ENCODE measurements at places on chromosomes 7 and 10. TPM values are rescaled to one million over a fixed set of nuclear protein-coding genes. Genes with fewer than 3 reads are reported as not detected.

- no peak for DNase-seq
These were observed 256.8 kb downstream of the ELFN1 start for GRCh38 chr7:1926908-1927306.

GRCh38 chr7:139647814-139648390 is 124.4 kb downstream of the CLEC2L start:
- no peak for DNase-seq

- DNase-seq = no peak
These were observed 20.4 kb upstream of the HIPK2 start for GRCh38 chr7:139798221-139798620.

DNA sequence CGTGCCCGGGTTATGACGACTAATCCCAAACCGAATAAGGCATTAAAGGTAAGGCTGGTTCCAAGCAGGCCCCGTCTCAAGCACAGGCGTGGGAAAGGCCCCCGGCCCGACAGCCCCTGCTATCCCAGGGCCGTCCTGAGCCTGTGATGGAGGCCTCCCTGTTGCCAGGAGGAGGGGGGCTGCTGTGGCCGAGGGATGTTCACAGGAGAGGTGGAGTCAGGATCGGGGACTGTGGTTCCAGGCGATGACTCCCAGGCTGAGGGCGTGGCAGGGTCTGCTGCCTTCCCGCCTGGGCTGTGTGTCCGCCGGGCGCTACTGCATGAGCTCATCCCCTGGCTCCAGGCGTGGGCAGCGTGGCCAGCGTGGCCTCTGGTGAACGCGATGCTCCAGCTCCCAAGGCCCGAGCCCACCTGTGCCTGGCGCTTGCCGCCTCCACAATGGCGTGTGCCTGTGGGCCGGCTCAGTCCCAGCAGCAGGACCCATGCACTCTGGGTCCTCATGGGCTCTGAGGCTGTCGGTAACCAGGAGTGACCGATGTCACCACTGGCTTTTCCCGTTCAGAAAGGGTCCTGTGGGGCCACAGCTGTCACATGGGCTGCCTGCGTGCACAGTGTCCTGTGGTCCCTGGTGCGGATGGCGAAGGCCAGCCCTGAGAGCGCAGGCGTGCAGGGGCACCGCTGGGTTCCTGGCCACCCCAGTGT is 8.8 kb downstream of the MAFK start:
- DNase-seq = peak; percentile 35

GRCh38 chr10:91591797-91592174 is 41.1 kb downstream of the PPP1R3C start:
- no peak for DNase-seq

- peak; percentile 48 for DNase-seq
These were observed 41.2 kb downstream of the TNRC18 start for GRCh38 chr7:5382281-5382892.

GRCh38 chr7:116478834-116479233 is 20.7 kb upstream of the CAV2 start:
- no peak for DNase-seq

DNA sequence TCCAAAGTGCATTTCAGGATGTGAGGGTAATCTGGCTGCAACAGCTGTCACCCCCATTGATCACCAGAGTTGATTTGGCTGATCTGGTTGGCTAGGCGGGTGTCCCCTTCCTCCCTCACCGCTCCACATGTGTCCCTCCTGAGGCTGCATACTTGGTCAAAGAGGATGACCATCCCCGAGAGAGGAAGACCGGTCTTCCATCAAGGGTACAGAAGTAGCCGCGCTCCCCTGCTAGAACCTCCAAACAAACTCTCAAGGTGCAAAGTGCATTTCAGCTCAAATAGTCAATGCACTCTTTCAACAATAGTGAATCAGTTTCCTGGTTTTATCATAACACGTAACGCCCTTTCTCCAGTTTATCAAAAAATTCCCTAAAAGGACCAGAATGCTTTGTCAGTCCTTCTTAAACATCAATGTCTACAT is 44.6 kb downstream of the CARD11 start:
- DNase-seq = no peak

- DNase-seq = no peak
These were observed 338.9 kb upstream of the KIAA1217 start for GRCh38 chr10:23869996-23870395.

DGKB gene
- 0.54 TPM for total RNA-seq

CFAP70 gene
- 2.1 TPM for total RNA-seq

CALY gene
- not detected for total RNA-seq

KCNMA1 gene
- 4.6 TPM for total RNA-seq

GNGT1 gene
- total RNA-seq = not detected

IKZF1 gene
- total RNA-seq = 4.2 TPM

OPALIN gene
- total RNA-seq = not detected

All from right cardiac atrium (tissue), 5 donors.